Activated CD8-positive, alpha-beta memory T cell treated with anti-CD3 and anti-CD28 coated beads for 48 hours (primary cell): ENCODE measurements at places on chromosomes 7 and 10.
A peak's percentile ranks its signal among the peaks of the same experiment; 100 is the strongest.

DNA sequence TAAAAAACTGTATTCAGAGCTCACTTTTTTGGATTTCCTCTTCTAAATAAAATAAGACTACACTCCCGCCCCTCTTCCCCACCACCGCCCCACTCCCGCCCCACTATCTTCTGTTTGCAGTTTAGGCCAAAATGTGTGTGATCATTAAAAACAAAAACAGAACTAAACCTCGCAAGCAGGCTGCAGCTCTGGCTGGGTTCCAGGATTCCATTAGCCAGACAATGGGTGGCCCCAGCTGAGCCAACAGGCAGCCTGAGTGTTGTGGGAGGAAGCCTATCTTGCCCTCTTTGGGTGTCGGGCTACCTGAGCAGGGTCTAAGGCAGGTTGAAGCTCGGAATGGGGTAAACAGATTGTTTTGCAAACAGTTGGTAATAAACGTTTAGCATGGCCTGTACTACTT, 41.7 kb downstream of the ARL4A start:
- DNase-seq, result no peak

DNA sequence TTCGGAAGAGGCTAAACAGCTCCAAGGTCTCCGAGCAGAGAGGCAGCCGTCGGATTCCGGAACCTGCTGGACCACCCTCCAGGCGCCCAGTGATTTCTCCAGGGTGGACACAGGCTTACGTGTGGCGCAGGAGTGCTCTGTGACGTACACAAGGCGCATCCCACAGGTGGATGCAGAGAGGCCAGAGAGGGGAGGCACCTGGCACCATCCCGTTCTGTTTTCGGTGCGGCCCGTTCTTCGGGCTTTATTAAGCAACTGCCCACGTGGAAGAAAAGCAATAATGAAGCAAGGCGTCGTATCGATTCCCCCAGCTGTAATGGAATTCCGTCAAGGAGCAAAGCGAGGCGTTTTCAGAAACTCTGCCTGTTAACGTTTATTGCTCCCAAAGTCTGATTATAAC, 163.6 kb downstream of the PTPRN2 start:
- DNase-seq, result no peak

DNA sequence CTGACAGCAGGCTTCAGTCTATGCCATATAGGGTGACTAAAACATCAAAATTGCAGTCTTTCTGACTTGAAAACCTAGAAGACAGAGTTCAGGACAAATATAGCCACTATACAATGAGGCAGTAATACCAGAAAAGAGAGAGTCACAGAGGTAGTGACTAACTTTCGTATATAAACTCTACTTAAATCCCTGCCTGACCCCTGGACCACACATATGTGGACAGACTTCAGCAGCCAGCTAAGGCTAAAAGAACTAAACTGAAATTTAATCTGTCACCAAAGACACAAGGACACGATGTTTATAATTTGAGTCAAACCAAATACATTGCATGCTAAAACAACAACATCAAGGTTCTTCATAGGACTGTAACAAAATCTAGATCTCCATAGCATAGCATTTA, 64.6 kb upstream of the MACROH2A2 start:
- DNase-seq, result no peak

DNA sequence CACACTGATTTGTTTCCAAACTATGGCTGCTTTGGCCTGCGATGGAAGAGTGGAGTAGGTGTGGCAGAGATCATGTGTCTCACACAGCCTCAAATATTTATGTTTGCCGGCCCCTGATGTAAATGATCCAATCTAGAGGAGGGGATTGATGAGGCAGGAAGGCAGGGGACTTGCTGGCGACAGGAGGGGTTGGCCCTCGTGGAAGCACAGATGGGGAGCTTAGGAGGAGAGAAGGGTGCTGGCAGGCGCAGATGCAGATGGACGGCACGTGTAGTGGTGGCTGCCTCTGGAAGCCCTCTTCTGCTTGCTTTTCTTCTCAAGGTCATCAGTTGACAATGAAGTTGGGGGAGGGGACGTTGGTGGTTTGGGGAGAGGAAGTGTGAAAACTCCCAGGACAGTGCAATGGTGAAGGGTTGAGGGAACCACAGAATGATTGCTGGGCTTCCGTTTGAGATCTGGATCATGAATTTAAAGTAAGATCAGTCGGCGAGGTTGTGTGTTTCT, 15.4 kb downstream of the COL13A1 start:
- DNase-seq, result no peak

DNA sequence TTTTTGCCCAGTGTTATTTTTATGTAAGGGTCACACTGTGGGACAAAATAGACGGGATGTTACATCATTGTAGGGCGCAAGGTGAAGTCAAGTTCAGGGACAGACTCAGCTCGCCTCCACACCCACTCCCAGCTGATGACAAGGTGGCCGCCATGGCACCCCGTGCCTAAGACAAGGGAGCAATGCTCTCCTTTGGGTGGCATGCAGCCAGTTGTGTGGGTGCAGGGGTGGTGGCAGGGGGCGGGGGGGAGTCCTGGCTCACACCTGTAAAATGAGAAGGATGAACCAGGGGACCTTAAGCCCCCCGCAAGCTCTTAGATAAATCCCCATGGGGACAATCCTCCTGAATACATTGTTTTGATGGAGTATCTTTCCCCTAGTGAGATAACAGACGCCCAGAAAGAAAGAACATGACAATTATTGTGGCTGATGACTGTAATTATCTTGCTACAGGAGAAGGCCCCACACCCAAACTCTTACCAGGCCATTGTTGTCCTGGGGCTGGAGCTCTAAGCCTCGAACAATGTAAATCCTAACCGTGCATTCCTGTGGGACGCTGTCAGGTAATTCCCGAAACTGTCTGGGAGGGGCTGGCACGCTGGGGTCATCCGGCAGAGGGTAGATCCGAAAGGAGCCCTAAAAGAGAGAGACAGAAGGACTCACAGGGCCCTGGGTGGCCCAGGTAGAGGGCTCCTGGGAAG, 148.7 kb downstream of the MYOF start:
- DNase-seq, result no peak

DNA sequence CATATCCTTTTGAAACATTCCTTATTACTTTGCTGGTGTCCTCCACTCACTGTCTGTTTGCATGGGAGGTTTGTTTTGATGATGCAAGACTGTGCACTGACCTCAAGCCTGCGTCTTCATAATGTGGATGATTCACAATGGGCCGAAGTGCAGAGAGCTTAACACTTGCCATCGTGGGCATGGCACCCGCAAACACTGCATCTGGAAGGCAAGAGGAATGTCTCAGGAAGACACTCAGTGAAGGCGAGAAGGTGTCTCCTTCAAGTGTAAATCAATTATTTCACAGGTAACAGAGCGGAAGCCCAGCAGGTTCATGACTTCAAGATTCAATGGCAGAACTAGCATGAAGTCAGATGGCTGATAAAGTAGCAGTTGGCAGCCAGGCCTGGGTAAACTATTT, 98.1 kb downstream of the DPY19L1 start:
- DNase-seq, result no peak

GRCh38 chr10:120610791-120611190, 153.8 kb downstream of the PLPP4 start:
- no peak for DNase-seq

GRCh38 chr10:120765226-120765803, 85.8 kb upstream of the WDR11 start:
- DNase-seq, result no peak

- no peak for DNase-seq
Measured at GRCh38 chr10:100622946-100623345, 87.2 kb downstream of the HIF1AN start.

- no peak for DNase-seq
Measured at GRCh38 chr7:88670536-88670935, 89.0 kb upstream of the ZNF804B start.

DNA sequence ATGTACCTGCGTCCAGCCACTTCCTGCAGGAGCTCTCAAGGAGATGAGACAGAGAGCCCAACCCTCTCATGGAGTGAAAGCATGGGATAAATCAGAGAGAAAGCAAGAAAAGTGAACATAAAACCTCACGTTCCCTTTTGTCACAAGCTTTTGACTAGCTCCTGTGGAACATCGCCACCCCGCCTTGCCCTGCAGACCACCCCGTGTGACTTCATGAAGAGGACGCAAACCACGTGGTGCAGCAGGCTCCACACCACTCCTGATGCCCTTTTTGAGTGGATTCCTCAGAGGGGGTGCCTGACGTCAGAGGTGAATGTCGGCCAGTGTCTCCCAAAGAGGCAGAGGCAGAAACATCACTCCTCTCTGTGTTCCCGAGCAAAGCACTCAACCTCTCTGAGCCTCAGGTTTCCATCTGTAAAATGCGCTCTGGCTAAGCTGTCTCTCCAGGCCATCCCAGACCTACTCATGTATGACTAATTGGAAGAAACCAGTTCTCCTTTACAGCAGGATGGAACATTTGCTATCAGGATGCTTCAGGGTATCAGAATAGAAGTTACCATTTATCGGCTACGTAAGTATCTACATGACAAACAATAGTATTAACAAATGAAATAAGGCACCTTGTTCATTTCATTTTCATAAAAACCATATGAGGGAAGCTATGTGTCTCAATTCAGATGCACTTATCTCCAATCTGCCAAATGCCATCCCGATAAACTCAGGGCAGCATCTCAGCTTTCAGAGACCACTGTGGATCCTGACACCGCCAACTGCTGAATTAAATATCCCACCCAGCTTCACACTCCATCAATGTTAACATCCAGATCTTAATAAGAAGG, 5.3 kb downstream of the ZNF488 start:
- DNase-seq, result no peak

GRCh38 chr7:31500656-31501055, 13.2 kb upstream of the ITPRID1 start:
- DNase-seq, result no peak

- no peak for DNase-seq
Measured at GRCh38 chr10:113604572-113604971, 51.7 kb downstream of the HABP2 start.

- no peak for DNase-seq
Measured at GRCh38 chr10:47015404-47015803, 104.2 kb downstream of the PTPN20 start.

GRCh38 chr7:106143711-106144337, 31.7 kb upstream of the SYPL1 start:
- no peak for DNase-seq

GRCh38 chr7:44655341-44655740, 48.9 kb downstream of the OGDH start:
- DNase-seq, result no peak

GRCh38 chr10:61791216-61791615, 110.3 kb upstream of the ARID5B start:
- DNase-seq, result no peak

- DNase-seq, result no peak
Measured at GRCh38 chr10:129319934-129320333, 147.1 kb upstream of the MGMT start.

DNA sequence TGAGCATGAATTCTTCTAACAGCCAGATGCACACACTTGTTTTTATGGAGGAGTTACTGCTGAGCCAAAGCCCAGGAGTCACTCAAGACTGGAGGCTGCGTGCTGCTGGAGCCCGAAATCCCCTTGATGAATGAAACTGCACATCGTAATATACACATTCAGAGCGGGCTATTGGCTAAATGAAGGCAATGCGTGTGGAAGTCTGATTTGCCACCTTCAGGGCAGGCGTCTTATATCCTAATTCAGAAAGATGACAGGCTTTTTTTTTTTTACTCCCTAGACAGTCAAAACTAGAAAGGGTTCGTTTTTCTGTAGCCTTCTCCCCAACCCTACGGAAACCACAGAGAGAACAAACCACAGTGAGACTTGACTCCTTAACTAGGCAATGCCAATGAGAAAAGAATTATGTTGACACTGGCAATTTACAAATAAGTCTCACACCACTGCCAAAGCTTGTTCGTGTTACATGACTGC, 227.2 kb upstream of the KLF14 start:
- peak; percentile 48 for DNase-seq

DNA sequence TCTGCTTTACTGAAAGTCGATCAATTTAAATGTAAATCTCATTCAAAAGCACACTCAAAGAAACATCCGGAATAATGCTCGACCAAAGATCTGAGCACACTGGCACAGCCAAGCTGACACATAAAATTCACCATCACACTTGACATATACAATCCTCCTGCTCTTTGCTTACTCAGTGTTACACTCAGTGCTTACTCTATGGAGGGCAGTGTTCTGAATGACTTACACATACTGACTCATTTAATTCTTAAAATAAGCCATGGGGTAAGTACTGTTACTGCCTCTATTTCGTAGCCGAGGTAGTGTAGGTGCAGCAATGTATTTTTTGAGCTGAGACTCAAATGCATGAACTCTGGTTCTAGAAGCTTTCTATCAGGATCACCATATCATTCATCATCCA, 421.5 kb upstream of the LRRN3 start:
- DNase-seq, result no peak

GRCh38 chr7:102094316-102094650, 192.4 kb upstream of the SH2B2 start:
- no peak for DNase-seq

- no peak for DNase-seq
Measured at GRCh38 chr7:33642312-33642711, 263.0 kb upstream of the BMPER start.
